ENCODE measurements at places on chromosomes 4 and X.

- peak; percentile 42 for DNase-seq
Measured at GRCh38 chrX:72394518-72395170, 88.9 kb upstream of the CITED1 start.

DNA sequence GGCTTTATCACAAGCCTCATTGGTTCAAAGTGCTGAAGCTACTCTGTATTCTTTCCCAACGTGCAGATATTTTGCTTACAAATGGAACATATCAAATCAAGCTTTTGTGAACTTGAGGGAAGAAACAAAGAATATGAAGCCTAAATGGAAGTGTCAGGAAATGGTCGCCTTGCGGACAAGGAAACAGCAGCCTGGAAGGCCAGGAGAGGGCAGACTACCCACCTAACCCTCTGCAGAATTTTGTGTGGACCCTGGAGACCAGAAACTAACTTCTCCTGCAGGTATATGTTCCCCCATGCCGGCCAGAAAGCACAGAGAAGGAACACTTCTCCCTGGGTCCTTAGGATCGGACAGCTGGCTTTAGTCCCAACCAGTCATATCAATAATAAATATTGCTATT lies 1425.8 kb downstream of the PCDH7 start:
- no peak for DNase-seq

GRCh38 chr4:120001850-120002249 lies 64.8 kb downstream of the MAD2L1 start:
- no peak for DNase-seq

DNA sequence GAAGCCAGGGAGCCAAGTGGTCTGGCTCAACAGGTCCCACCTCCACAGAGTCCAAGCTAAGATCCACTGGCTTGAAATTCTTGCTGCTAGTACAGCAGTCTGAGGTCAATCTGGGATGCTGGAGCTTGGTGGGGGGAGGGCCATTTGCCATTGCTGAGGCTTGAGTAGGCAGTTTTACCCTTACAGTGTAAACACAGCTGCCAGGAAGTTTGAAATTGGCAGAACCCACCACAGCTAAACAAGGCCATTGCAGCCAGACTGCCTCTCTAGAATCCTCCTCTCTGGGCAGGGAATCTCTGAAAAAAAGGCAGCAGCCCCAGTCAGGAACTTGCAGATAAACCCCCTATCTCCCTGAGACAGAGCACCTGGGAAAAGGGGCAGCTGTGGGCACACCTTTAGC lies 84.9 kb downstream of the EDA2R start:
- no peak for DNase-seq

DNA sequence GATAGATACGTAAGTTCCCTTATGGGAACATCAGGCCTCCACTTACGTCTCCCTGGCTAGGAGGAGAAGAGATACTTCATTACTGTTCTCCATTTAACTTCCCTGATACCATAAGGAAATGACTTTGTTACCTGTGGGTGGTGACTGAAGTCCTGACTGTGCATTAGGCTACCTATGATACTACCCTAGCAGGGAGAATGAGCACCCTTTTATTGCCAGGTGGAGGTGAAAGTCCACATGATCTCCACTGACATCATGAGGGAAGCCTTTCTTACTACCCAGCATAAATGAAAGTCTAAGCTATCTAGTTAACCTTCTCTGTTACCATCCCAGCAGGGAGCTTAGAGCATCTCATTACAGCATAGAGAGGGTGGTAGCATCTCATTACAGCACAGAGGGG lies 24.4 kb upstream of the LAMTOR3 start:
- DNase-seq: no peak

- no peak for DNase-seq
Measured at GRCh38 chr4:31343061-31343460, 622.9 kb downstream of the PCDH7 start.

- DNase-seq: no peak
Measured at GRCh38 chrX:136899221-136899620, 18.7 kb upstream of the RBMX start.

GRCh38 chrX:1442724-1443367 lies 9.9 kb downstream of the ASMTL start:
- no peak for DNase-seq

Data from AG20443 (cell line).